ENCODE measurements at places on chromosomes 7 and 10.

DNA sequence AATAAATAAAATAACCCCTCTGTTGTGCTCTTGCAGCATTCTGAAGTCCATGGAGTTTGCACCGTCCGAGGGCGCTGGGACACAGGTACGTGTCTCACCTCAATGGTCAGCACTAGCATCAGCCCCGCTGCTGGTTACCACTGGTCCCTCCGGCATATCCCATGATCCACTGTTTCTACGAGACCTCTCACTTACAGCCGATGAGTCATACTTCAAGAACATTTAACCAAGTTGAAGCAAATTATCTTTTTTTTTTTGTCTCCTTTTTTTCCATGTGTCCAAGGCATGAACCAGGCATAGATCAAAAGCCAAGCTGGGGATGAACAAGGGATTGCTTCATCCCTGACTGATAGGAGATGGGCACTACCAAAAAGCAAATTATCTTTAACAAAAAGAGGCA, 92.9 kb upstream of the SH2B2 start:
- DNase-seq: no peak

DNA sequence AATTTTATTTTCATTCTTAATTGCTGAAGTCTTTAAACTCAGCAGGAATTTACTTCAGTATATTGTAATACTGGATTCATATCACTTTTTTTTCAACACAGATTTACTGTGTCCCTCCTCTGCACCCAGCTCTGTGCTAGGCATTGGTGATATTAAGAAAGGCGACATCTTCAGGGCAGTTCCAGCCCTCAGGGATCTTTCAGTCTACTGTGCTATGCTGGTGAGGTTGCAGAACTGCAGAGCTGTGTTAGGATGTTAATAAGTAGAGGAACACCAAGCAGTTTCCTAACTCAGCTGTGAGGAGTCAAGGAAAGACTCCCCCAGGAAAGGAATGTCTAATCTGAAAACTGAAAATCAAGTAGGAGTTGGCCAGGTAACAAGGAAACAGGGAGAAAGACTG, 158.2 kb upstream of the NPY start:
- no peak for DNase-seq

DNA sequence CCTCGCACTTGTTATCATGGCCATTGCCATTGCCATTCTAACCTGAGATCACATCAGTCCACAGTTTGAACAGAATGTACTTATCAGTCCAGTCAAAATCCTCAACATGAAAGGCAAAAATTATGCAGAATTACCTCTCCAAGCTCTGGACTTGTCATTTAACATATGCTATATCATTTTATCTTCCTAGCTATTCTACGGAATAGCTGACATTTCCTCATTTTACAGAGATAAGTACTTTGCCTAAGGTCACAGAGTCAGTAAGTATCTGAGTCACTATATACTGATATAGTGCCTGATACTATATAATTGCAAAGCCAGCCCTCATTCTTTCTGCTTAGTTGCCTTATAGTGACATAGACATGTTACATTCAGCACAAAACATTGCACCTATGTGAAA, 456.9 kb upstream of the GHITM start:
- DNase-seq: no peak

- DNase-seq: no peak
Observed at GRCh38 chr10:43964486-43964885, 315.8 kb upstream of the ZNF32 start.

DNA sequence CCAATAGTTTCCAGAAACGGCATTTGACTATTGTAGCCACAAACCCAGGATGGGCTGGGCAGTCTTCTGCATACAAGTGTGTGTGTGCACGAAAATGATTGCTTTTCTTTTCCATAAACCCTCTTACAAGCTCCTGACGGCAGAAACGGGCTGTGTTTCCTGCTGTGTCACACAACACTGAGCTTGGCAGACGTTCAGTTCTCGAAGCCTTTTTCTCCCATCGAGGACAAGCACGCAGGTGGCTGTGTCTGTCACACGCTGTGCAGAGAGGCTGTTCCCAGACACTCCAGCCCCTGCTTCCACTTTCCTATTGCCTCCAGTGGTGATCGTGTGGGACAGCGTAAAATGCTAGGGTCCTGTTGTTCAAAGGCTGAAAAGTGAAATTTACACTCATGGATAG, 32.1 kb downstream of the RBAK start:
- DNase-seq: no peak

DNA sequence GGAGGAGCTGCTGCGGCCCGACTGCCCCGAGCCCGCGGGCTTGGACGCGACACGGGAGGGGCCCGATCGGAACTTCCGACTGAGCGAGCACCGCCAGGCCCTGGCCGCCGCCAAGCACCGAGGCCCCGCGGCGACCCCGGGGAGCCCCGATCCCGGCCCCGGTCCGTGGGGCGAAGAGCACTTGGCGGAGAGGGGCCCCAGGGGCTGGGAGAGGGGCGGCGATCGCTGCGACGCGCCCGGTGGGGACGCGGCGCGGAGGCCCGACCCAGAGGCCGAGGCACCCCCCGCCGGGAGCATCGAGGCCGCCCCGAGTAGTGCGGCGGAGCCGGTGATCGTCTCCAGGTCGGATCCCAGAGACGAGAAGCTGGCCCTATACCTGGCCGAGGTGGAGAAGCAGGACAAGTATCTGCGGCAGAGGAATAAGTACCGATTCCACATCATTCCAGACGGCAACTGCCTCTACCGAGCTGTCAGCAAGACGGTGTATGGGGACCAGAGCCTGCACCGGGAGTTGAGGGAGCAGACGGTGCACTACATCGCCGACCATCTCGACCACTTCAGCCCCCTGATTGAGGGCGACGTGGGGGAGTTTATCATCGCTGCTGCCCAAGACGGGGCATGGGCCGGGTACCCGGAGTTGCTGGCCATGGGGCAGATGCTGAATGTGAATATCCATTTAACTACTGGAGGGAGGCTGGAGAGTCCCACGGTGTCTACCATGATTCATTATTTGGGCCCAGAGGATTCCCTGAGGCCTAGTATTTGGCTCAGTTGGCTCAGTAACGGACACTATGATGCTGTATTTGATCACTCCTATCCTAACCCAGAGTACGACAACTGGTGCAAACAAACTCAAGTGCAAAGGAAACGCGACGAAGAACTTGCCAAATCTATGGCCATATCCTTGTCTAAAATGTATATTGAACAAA, 1.4 kb downstream of the OTUD1 start:
- DNase-seq: no peak

Data from AG09319 (cell line).